ENCODE measurements at places on chromosomes 13 and 19.

DNA sequence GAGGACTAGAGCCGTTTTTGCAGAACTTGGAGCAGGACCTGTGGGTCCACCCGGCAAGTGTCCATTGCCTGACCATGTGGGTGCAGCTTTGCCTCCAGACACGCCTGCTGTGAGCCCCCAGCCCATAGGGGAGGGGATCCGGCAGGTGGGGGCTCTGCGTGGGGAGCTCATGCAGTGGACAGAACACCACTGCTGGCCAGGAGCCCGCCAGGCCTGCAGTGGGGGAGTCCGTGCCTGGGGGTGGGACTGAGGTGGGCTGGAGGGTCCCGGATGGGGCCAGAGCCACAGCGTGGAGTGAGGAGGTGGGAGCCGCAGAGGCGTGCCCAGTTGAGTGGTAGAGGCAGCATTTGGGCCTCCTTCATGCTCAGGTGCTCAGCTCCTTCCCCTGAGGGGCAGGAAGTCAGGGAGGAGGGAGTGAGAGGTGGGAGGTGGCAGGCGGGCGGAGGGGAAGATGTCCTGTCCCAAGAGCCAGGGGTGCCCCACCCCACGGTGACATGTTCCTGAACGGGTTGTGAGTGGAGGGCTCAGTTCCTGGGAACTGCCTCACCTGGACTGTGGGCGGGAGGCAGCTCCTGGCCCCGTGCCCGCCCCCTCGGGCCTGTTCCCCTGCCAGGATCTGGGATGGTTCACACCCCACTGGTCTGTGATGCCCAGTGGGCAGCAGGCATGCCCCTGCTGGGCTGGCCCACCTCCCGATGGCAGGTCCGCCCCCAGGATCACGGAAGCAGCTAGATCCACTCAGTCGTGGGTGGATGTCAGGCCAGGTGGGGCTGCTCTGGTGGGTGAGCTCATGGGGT lies 8.8 kb downstream of the ADAT3 start:
- no peak for DNase-seq

GRCh38 chr19:18985257-18985656 lies 44.2 kb upstream of the HOMER3 start:
- no peak for DNase-seq

DNA sequence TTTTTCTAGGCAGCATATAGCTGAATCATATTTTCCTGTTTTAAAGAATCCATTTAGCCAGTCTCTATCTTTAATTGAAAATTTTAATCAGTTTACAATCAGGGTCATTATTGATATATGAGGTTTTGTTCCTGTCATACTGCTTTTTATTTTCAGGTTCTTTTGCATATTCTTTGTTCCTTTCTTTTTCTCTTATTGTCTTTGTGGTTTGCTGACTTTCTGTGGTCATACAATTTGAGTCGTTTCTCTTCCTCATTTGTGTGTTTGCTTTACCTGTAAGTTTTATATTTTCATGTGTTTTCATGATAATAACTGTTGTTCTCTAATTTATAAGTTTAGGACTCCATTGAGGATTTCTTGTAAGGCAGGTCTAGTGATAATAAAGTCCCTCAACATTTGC lies 812.6 kb downstream of the DACH1 start:
- DNase-seq, result no peak

GRCh38 chr19:48644839-48645619 lies 958 bp downstream of the CA11 start:
- peak; percentile 85 for DNase-seq

GRCh38 chr19:13260883-13261653 lies 110.9 kb downstream of the IER2 start:
- peak; percentile 82 for DNase-seq

DNA sequence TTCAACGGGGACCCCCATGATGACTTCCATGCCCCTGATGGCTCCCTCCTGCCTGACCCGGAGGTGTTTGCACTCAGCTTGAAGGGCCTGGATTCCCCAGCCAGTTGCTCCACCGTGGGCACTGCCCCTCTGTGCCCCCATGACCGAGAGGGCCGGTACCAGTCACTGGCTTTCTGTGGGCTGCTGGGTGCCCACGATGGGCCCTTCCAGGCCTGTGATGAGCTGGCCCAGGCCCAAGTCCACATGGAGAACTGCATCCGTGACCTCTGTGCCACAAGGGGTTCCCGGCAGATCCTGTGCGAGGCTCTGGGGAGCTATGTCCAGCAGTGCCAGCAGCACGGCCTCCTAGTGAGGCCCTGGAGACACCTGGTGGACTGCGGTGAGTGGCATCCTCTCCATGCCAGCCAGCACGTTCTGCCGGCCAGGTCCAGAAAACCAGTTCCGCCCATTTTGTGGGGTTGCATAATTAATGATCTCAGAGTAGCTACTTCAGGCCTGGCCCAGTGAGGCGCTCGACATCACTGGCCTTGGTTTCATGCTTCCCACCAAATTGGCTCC lies 34.9 kb upstream of the FXYD3 start:
- no peak for DNase-seq

DNA sequence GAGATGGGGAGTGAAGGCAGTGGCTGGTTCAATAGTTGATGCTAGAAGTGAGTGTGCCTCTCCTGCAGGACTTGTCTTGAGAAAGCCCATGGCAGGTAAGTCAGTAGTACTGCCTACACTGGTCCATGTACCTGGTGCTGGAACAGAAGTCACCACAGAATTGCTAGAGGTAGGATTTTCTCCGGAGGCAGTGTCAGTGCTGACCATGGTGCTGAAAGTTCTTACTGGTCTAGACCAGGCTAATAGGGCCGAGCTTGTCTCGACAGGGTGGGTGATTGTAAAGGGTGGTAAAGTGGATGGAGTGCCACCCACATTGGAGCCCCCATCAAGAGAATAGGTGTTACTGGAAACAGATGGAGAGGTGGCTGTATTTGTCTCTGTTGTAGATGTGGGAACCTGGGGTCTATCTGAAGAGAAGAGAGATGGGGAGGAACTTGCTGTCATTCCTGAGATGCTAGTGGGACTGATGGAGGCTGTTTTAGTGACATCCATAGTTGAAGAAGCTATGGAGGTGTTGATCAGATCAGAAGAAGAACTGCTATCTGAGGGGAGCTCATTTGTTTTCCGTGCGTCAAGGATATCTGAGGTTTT lies 36.6 kb downstream of the MUC16 start:
- peak; percentile 71 for DNase-seq

- DNase-seq, result peak; percentile 74
Observed at GRCh38 chr19:49361438-49362047, 673 bp downstream of the TEAD2 start.

GRCh38 chr19:48928164-48929025 lies 5.1 kb upstream of the DHDH start:
- peak; percentile 69 for DNase-seq

DNA sequence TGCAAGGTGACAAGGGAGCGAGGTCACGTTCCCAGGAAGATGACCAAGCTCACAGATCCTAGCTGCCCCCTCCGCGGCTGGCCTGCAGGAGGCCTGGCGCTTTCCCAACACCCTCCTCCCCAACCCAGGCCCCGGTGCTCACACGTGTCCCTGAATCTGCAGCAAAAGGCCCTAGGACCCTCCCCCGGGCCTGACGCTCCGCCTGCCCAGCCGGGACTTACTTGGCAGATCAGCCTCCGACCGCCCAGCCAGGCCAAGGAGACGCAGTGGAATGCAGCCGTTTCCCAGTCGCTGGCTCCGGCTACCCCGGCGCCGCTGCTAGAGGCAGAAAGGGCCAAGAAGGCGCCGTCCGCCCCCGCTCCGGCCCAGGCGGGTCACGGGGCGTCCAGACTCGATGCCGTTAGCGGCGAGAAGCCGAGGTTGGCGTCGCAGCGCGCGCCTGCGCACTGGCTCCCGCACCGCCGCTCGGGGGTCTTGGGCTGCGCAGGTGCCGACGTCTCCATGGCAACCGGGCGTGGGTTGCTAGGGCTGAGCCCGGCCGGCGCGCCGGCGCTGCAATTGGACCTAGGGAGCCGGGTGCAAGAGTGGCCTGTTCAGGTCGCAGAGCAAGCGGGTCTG lies at the start of gene PNMA8A:
Gene PNMA8A, minus strand, starts transcription at position 448 of the 618 bp plus-strand sequence. CDS start 528 bp downstream, outside the sequence.
- peak; percentile 14 for DNase-seq

- DNase-seq, result no peak
Observed at GRCh38 chr13:26236296-26236695, 14.2 kb upstream of the RNF6 start.

DNA sequence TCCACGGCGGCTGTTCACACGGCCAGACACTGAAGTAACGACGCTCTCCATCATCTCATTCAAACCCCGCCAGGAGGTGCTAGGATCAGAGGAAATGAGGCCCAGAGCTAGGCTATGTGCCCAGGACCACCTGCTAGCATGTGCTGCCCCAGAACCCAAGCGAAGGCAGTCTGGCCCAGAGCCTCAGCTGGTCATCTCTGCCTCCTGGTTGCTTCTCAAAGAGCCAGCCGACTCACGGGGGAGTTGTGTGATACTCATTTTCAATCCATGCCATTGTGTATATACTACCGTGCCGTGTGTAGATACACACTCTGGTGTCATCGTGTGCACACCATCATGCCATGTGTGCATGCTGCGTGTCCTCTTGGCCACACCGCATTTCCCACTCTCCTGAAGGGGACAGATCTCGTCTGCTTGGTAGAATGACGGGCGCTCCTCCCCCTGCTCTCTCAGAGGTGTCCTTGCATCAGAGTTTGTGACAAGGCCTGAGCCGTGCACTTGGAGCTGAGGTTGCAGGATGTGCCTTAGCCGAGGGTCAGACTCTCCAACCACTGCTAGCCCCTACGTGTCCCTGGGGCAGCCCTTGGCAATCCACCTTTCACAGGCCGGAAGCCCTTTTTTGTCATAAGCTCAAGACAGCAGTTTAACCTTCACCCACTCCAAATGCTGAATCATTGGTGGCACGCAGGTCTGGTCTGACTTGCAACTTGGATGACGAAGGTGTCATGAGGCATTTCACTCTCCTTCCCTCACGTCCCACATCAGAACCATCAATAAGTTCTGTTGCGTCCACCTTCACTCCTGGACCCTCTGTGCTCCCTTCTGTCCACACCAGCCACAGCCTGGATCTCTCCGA lies 130.4 kb downstream of the CRYL1 start:
- DNase-seq, result no peak

GRCh38 chr19:55153652-55154264 lies 3.8 kb downstream of the TNNI3 start:
- peak; percentile 63 for DNase-seq

GRCh38 chr13:74133657-74134201 lies 475 bp downstream of the KLF12 start:
- DNase-seq, result peak; percentile 98

DNA sequence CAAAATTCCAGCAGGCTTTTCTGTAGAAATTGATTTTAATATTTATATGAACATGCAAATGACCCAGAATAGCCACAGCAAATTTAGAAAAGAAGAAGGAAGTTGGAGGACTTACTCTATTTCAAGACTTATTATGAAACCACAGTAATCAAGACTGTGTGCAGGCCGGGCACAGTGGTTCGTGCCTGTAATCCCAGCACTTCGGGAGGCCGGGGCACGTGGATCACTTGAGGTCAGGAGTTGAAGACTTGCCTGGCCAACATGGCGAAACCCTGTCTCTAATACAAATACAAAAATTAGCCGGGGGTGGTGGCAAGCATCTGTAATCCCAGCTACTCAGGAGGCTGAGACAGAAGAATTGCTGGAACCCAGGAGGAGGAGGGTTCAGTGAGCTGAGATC lies 6.0 kb upstream of the FFAR2 start:
- DNase-seq, result peak; percentile 71

- DNase-seq, result no peak
Observed at GRCh38 chr13:21080593-21080891, 19.2 kb upstream of the LATS2 start.

GRCh38 chr19:35928507-35928906 lies 7.7 kb upstream of the LRFN3 start:
- peak; percentile 41 for DNase-seq

DNA sequence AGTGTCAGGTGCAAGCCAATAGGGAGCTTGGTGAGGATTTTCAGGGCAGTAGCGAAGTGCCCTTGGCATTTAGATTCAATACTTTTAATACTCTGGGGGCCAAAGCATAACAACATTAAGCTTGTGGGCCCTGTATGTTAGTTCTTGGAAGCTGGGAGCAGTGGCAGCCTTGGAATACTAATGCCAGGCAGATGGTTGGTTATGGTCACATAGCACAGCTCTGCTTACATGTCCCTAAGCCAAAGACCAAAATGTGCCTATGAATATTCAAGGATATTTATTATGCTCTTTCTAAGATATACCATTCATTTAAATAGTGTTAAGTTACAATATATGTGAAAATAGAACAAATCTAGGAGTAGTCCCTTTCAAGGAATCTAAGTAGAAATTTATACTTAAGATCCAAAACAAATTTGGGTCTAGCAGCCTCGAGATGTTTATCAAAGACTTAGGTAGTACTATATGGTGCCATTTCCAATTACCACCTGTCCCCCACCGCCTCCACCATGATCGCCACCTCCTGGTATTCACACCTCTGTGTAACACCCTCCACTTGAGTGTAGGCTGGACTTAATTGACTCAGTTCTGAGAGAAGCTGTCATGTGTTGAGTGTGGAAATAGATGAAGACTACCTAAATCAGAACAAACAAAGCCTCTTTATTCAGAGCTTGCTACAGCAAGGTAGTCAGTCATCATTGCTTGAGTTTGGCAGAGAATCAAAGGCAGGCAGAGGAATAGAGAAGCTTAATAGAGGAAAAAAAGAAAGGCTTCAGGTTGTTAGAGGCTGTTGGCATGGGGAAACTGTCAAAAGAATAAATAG lies 261.0 kb downstream of the GPC5 start:
- DNase-seq, result no peak

Measured in Karpas-422 (cell line).